ENCODE measurements at places on chromosomes 1 and 21.
A peak's percentile ranks its signal among the peaks of the same experiment; 100 is the strongest.

- no peak for DNase-seq
Observed at GRCh38 chr1:24483441-24483840, 19.2 kb upstream of the RCAN3 start.

- DNase-seq: no peak
Observed at GRCh38 chr1:6207921-6208320, 2.0 kb downstream of the RNF207 start.

DNA sequence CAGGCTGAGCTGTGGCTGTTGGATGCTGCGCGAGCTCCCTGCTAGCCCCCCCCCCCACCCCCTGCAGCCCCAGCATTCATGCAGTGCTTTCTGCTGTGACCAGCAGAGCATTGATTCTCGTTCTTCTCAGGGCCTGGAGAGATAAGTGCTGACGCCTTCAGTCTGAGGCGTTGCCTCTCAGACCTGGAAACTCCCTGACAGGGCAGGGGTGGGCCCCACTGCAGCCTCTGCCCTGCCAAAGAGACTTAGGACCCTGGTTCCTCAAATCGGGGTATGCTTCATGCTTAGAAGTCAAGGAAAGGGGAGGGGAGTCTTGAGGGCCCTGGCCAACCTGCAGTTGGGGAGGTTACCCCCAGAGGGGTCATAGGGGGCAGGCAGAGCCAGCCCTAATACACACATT, 38.5 kb downstream of the PTPRF start:
- no peak for DNase-seq

GRCh38 chr1:162991444-162991843, 77.7 kb upstream of the RGS4 start:
- DNase-seq: no peak

GRCh38 chr1:193262661-193263060, 76.2 kb upstream of the B3GALT2 start:
- DNase-seq: no peak

- no peak for DNase-seq
Observed at GRCh38 chr1:89528382-89528780, 3.8 kb downstream of the LRRC8B start.

GRCh38 chr1:9835758-9836631, 12.2 kb upstream of the CLSTN1 start:
- DNase-seq: peak; percentile 9

DNA sequence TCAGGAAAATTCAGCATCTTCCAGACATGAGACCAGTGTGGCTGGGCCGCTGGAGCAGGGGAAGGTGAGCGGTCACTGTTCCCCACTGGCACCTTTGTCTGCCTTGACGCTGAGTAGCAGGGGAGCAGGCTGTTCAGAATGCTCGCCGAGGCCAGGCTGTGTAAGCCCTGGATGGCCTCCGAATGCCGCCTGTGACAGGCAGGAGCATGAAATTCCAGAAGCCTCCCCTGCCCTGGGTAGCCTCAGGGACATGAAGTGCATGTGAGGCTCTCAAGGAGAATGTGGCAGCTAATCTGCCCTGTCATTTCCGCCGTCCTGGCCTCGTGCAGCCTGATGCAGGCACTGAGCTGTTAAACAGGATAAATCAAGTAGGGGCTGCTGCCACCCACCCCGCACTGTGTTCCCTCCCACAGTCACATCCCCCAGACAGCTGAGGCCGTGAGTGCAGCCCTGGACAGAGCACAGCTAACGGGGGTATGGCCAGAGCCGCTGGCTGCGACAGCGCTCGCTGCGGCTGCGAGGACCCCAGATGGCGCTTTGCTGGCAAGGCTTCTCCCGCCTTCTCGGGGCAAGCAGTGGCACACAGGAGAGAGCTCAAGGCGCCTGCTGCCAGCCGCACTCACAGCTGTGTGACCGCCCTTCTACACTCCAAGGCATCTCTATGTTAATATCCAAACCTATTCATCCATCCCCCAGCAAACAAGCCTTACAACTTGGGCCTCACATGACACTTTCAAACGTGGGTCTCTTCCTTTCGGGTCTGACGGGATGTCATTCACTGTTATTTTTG, 105.0 kb upstream of the COL6A1 start:
- peak; percentile 28 for DNase-seq

DNA sequence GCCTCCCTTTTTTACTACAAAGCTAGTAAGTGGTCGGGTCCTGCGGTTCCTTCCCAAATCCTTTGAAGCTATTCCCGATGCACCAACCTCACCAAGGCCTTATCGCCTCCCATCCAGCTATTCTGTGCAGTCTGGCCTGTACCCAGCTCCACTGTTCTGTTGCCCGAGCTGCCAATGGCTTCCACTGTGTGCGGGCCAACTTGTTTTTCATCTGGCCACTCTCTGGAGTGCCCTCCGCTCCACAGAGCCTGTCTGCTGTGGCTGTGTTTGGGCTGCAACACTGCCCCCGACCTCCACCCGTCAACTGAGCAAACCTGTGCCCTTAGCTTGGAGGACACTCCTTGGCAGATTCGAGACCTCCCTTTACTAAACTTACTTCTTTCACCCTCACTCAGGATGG, 125.0 kb downstream of the KIAA0319L start:
- no peak for DNase-seq

DNA sequence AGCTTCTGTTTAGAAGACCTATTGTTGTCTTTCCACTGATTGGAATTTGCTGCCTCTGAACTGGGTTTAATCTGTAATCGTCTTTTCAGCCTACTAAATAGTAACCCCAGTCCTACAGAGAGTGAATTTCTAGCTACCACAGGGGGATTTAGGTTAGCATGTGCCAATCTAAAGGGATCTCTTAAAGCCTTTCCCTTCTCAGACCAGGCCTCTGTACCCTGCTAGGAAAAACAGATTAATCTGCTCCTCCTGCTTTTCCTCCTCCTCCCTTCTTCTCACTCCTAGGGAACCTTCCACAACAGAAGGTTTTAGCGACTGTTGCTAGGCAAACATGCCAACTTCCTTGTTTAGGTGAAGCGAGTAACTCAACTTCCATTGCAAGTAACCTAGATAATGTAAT, 1.3 kb upstream of the RC3H1 start:
- peak; percentile 57 for DNase-seq

- no peak for DNase-seq
Observed at GRCh38 chr21:31349208-31349607, 5.1 kb upstream of the TIAM1 start.

GRCh38 chr1:8989821-8990220, 36.4 kb downstream of the SLC2A7 start:
- DNase-seq: peak; percentile 23

- peak; percentile 68 for DNase-seq
Observed at GRCh38 chr1:236774926-236775325, 20.2 kb upstream of the MTR start.

- DNase-seq: no peak
Observed at GRCh38 chr1:34276606-34277005, 99.9 kb downstream of the C1orf94 start.

GRCh38 chr1:230681599-230681998, 32.3 kb downstream of the AGT start:
- DNase-seq: peak; percentile 83

- no peak for DNase-seq
Observed at GRCh38 chr1:200042552-200043335, 15.2 kb downstream of the NR5A2 start.

DNA sequence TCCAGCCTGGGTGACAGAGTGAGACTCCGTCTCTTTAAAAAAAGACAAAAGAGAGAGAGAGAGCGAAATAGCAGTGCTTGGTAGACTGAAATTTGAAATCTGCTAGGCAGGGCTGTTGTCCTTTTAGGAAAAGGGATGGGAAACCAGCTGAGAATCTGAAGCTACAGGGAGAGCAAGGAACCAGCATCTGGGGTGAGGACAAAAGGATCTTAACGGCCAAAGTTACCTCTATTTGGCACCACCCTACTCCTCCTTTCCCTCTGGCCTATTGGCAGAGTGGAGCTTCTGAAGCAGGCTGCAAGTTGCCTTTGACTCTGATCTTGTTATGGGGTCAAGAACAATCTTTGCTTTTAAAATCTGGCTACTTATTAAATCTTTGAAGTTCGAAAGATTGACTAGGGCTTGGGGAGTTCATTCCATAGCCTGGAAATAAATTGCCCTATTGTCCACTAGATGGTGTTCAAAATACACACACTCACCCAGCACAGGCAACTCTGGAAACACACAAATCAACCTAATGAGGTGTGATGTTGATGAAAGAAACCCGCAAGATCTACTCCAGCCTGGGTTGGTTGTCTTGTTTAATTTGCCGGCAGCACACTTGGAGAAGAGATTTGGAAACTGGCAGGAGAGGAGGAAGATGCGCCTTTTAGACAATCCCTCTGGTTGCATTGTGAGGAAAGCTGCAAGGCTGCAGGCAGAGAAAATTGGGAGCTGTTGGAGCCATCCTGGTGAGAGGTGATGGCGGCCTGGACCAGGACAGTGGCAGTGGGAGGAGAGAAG, 16.5 kb upstream of the PARP1 start:
- peak; percentile 44 for DNase-seq

DNA sequence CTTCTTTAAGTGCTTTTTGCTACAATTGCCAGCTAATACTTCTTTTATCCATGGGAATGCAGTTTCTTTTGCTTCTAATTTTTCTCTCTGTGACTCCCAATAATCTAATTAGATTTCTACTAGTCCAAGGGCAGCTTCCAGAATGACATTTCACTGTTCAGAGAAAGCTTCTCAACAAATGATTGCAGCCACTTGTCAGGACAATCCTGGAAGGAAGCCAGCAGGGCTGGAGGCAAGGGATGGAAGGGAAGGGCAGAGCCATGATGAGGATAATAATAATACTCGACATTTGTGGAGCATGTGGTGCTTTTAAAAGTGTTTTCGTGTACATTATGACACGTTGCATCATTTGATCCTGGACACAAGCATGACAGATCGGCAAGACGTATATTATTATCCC, 19.4 kb downstream of the F11R start:
- DNase-seq: no peak

DNA sequence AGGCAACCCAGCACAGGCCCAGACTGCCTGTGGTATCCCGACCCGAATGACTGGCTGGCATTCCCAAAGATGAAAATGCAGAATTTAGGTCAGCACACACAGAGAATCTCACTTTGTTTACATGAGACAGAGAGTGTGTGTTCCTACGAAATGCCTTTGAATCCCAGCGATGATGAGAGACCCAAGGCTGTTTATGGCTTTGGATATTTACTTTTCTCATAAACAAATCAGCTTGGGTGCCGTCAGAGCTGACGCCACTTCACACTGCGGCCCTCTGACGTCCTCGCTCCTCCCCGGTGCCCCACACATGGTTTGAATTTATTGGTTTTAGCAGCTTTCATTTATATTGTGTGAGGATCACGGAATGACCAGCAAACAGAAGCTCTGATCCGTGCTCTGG, 18.7 kb downstream of the TRABD2B start:
- DNase-seq: no peak

- peak; percentile 9 for DNase-seq
Observed at GRCh38 chr21:29378832-29379231, 80.1 kb downstream of the BACH1 start.
